ENCODE measurements at places on chromosomes 3 and 15.

DNA sequence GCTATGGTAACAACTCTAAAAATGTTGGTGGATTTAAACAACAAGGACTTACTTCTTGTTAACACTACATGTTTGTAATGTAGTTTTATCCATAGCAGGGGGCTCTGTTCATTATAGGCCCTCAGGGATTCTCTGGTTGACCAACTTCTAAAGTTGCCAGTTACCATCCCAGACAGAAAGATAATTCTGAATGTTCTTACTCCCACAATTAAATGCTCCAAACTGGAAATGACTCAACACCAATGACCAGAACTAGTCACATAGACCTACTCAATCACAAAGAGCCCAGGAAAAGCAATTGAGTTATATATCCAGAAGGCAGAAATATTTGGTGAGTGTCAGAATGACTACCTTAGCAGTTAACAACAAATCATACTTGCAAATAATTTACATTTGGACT is 199.3 kb upstream of the UMPS start:
- DNase-seq, result no peak

GRCh38 chr15:60790641-60791040 is 311.7 kb upstream of the ICE2 start:
- DNase-seq, result no peak

- no peak for DNase-seq
Measured at GRCh38 chr3:70530626-70531025, 218.2 kb upstream of the MDFIC2 start.

GRCh38 chr3:37297459-37297858 is 123.1 kb upstream of the LRRFIP2 start:
- no peak for DNase-seq

- DNase-seq, result no peak
Measured at GRCh38 chr3:28286595-28286994, 45.2 kb downstream of the CMC1 start.

- DNase-seq, result no peak
Measured at GRCh38 chr3:80285388-80285787, 517.6 kb upstream of the ROBO1 start.

DNA sequence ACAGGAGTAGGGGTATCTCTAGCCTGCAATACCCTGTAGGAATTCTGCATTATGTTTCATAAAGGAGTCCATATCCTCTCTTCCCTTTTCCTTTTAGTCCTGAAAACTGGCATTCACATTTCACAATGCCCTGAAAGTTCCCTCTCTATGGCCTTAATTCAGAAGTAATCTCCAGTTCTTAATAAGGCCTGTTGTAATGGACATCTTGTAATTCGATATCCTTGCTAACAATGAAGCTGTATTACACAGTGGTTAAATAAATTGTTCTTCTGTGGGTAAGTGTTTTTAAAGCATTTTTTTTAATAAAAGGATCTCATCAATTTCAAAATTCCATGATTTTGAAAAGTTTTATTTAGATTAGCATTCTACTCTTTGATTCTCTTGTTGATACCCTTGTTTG is 34.3 kb upstream of the NEO1 start:
- DNase-seq, result no peak

- no peak for DNase-seq
Measured at GRCh38 chr3:70853161-70853944, 540.9 kb upstream of the MDFIC2 start.

DNA sequence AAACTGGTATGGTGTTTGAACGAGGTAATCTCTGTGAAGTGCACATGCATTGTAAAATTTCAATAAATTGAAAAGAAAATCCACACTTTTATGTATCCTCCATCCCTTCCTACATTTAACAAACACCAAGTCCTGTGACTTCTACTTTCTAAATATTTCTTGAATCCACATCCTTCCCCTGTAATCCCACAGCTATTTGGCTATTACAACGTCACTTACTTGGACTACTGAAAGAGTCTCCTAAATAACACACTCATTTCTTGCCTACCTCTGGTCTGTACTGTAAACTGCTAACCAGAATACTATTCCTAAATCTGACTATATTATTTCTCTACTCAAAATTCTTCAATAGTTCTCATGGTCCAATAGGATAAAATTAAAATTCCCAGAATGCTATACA is 176.1 kb downstream of the NEK10 start:
- DNase-seq, result no peak

GRCh38 chr3:73249047-73249446 is 187.6 kb downstream of the EBLN2 start:
- DNase-seq, result no peak

GRCh38 chr3:171933441-171933840 is 90.3 kb downstream of the TMEM212 start:
- no peak for DNase-seq

- DNase-seq, result peak; percentile 37
Measured at GRCh38 chr3:9916734-9917680, at the start of gene IL17RC. Gene IL17RC, plus strand, starts transcription at chr3:9917098. Its CDS starts 218 bp downstream, at chr3:9917316.

GRCh38 chr3:164458986-164459385 is 619.3 kb downstream of the SI start:
- no peak for DNase-seq

DNA sequence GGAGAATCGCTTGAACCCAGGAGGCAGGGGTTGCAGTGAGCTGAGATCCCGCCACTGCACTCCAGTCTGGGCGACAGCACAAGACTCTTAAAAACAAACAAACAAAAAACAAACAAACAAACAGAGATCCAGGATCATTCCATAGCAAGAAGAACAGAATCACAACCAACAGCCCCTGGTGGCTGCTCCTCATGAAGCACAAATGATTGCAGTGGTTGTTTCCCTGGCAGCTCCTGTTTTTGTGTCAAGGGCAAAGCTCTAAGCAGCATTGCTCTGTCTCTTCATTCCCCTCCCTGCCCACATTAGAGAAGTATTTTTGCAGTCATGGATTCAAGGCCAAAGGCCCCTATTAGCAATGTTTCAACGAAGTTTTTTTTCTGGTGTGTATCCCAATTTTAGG is 25.8 kb upstream of the BLM start:
- DNase-seq, result no peak

DNA sequence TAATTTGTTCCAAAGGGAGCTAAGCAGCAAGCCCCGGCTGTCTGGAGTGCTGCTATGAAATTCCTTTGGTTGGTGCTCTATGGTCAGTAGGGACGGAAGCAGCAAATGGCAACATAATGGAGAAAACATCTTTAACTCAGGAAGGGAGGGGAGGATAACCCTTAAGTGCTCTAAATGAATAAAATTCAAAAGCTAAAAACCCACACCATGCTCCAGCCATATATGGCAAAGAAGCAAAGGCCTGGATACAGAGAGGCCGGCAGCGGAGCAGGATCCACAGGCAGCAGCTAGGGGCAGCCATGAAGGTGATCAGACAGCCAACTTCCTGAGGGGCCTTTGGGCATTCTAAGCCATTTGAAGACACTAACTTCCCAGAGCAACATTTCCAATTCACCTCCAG is 38.9 kb downstream of the IL17RD start:
- no peak for DNase-seq

DNA sequence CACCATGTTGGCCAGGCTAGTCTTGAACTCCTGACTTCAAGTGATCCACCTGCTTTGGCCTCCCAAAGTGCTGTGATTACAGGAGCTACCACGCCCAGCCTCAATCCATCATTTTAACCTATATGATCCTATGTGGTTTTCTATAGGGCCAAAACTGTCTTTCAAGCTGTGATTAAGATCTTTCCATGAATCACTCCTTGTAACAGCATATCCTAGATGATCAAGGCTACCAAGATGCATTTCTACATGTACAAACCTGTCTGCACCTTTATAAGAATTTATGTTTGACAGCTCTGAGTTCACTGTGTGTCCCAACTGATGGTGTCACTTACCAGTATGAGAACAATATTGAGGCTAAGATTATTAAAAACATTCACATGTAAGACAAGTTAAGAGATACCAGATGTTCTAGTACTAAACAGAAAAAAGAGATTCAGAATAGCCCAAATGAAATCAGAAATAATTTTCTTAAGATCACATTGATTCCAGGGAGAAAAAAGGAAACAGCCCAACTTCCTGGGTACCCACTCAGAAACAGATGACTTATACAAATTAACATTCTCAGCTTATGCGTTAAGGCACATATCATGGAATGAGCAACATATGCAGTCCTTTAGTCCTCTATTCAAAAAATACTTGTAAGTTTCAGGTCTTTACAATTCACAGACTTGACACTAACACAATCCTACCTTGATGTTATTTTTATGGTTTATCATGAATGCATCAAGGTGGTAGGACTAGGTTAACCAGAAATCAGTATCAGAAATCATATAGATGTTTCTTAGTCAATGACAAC is 24.8 kb upstream of the PPIB start:
- no peak for DNase-seq

- no peak for DNase-seq
Measured at GRCh38 chr3:70011582-70011981, 12.0 kb downstream of the SAMMSON start.

- DNase-seq, result no peak
Measured at GRCh38 chr15:81161851-81162250, 27.8 kb downstream of the CFAP161 start.

GRCh38 chr15:79849789-79850188 is 47.0 kb downstream of the MTHFS start:
- peak; percentile 4 for DNase-seq

- DNase-seq, result no peak
Measured at GRCh38 chr15:88704791-88705768, 66.3 kb downstream of the ISG20 start.

GRCh38 chr3:13391308-13391707 is 28.8 kb downstream of the NUP210 start:
- no peak for DNase-seq

GRCh38 chr3:42148982-42149432 is 57.9 kb downstream of the TRAK1 start:
- DNase-seq, result no peak

- DNase-seq, result no peak
Measured at GRCh38 chr15:80673561-80674244, 21.4 kb upstream of the ABHD17C start.

DNA sequence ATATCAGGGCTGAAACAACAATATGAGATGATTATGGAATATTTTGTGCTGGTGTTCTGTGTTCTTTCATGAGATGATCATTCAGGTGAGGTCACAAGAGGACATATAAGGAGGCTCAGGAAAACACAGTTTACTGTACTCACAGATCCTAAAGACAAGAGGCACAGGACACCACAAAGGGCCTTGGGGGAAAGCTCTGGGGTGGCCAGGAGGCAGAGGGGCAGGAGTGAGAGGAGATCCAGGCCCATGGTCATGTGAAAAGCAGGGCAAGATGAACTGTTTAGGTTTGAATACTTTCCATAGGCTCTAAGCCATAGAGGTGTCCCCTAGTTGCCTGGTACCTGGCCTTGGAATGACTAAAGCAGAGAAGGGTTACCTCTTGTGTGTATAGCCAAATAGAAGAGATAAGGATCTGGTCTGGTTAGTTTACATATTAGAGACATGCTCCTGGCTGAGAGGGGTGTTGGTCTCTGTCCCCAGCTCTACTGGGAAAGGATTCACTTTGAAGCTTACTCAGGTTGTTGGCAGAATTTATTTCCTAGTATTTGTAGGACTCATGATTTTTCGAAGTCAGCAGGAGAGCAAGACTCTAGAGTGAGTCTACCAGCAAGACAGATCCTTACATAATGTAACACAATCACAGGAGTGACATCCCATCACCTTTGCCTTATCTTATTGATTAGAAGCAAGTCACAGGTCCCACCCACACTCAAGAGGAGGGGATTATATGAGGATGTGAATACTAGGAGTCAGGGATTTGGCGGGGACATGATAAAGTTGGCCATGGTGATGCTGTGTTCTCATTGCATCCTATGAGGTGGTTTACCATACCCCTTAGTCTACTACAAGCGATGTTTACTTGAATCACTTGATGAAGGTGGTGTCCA is 11.3 kb upstream of the TM4SF1 start:
- DNase-seq, result no peak

DNA sequence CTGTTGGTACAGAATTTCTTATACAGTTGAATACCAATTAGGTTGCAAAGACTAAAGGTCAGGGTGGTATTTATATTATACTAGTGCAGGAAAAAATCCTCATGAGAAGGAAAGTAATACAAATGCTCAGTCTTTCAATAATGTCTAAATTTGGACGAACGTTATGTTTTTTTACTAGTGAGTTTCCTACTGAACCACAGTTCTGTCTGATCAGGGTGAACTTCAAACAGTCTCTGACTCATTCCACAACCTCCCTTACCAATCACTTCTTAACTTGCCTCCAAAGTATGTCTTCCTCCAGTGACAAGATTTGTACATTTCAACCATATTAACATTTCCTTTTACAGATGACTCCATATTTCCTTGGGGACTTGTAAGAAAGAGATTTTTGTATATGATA is 3.4 kb downstream of the TMEM212 start:
- no peak for DNase-seq

GRCh38 chr15:42364529-42364928 is 5.2 kb downstream of the CAPN3 start:
- DNase-seq, result no peak

- no peak for DNase-seq
Measured at GRCh38 chr3:25713341-25713985, 48.8 kb upstream of the TOP2B start.

- DNase-seq, result no peak
Measured at GRCh38 chr3:114274929-114275328, 18.9 kb upstream of the TIGIT start.

GRCh38 chr3:37197810-37198371 is 23.5 kb upstream of the LRRFIP2 start:
- no peak for DNase-seq

GRCh38 chr3:8964436-8965370 is 1.4 kb upstream of the RAD18 start:
- no peak for DNase-seq

DNA sequence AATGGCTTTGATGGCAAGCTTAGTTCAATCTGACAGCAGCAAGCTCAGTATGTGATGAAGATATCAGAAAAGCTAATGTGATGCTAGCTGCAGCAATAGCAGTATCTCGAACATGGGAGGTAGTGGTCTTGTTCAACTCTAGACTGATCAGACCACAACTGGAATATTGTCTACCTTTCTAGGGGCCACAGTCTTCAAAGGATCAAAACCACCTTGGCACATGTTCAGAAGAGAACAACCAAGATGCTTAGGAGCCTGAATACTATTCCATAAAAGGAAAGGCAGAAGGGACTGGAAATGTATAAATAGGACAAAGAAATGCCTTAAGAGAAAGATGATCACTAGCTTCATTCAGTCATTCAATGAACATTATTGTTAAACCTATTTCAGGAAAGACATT is 2.3 kb downstream of the C3orf70 start:
- no peak for DNase-seq

- no peak for DNase-seq
Measured at GRCh38 chr15:36590838-36591237, 11.4 kb downstream of the CDIN1 start.

- no peak for DNase-seq
Measured at GRCh38 chr3:54888873-54889272, 39.0 kb downstream of the LRTM1 start.

- no peak for DNase-seq
Measured at GRCh38 chr3:32399030-32399620, 7.5 kb downstream of the CMTM7 start.

- no peak for DNase-seq
Measured at GRCh38 chr15:57806003-57806402, 99.5 kb downstream of the POLR2M start.

- DNase-seq, result no peak
Measured at GRCh38 chr15:86911022-86911421, 831.4 kb downstream of the AGBL1 start.

Data from stimulated activated CD4-positive, alpha-beta T cell treated with anti-CD3 and anti-CD28 coated beads, Interleukin-12 subunit alpha, Interleukin-12 subunit beta, amount 100 ng/mL, for 4 hours (primary cell).